ENCODE measurements at places on chromosomes 16 and 17.

GRCh38 chr17:78607038-78607437 lies 29.8 kb upstream of the DNAH17 start:
- no peak for DNase-seq

DNA sequence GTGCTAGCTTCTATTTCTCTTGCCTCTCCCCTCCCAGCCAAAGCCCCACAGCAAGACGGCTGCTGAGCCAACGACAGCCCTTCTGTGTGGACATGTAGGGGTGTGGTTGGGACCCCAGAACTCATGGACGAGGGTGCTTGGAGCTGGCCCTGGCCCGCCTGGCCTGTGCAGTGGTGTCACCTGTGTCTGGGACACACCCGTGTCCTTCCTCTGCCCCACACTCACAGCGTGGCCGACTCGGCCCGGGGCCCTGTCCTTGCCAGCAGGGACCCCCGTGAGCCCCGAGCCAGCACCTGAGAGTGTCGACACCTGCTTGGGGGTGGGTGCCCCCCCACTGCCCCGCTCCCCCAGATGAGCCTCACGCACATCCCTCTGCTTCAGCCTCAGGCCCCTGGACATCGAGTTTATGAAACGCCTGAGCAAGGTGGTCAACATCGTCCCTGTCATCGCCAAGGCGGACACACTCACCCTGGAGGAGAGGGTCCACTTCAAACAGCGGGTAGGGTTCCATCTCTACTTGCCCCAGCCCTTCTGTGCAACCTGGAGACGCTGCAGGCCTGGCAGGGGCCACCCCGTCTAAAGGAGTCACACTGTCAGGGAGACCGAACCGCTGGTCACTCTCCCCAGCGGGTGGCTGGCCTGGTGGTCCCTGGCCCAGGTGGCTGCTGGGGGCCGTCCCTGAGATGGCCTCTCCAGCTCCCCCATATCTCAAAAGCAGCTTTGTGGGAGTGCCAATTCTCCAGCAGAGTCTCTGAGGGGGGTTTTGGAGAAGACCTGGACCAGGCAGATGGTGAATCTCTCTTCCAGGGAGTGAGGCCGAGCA lies 349.8 kb downstream of the SEC14L1 start:
- no peak for DNase-seq

DNA sequence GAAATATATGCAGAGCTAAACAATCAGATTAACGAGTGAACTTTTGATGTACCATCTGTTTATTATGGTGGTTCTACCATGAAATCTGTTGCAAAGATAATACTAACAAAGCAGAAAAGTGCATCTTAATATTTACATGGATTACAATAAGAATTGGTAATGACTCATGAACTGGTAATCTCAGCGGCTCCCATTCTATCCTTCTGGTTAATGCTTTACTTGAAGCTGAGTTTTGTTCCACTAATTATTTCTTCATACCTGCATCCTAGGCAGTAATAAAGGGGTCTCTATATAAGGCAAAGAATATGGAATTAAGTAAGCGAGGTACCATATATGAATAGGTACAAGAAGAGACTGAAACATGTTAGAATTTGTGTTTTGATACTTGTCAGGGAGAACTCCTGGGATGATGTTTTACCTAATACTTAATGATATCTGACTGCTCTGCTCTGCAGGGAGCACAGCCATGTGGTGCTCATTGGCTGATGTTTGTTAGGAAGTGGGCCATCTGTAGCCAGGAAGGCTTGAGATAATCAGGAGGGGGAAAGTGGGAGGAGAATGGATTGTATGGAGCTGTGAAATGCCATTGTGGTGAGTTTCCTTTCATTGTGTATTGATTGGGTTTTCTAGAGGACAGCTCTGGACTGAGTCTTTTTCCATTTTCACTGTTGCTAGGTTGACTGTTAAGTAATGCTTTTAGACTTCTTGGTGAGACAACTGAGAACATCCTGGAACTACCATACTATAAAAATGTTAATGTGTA lies 52.6 kb downstream of the MAP2K6 start:
- no peak for DNase-seq

GRCh38 chr17:40060887-40061608 lies 1.7 kb upstream of the THRA start:
- DNase-seq: no peak

GRCh38 chr17:81487089-81487486 lies 25.5 kb downstream of the ACTG1 start:
- DNase-seq: no peak

GRCh38 chr17:40800381-40800780 lies 622 bp upstream of the KRT28 start:
- no peak for DNase-seq

- no peak for DNase-seq
Observed at GRCh38 chr17:72307836-72308235, 187.0 kb downstream of the SOX9 start.

- no peak for DNase-seq
Observed at GRCh38 chr17:79798299-79799173, 1.7 kb upstream of the CBX8 start.

GRCh38 chr17:50473901-50474300 lies 4.8 kb upstream of the RSAD1 start:
- DNase-seq: no peak

- no peak for DNase-seq
Observed at GRCh38 chr17:38874505-38875400, 4.9 kb downstream of the LASP1 start.

- no peak for DNase-seq
Observed at GRCh38 chr16:85123891-85124635, 11.8 kb upstream of the CIBAR2 start.

GRCh38 chr16:5615868-5616642 lies 518.5 kb upstream of the EEF2KMT start:
- peak; percentile 0 for DNase-seq

DNA sequence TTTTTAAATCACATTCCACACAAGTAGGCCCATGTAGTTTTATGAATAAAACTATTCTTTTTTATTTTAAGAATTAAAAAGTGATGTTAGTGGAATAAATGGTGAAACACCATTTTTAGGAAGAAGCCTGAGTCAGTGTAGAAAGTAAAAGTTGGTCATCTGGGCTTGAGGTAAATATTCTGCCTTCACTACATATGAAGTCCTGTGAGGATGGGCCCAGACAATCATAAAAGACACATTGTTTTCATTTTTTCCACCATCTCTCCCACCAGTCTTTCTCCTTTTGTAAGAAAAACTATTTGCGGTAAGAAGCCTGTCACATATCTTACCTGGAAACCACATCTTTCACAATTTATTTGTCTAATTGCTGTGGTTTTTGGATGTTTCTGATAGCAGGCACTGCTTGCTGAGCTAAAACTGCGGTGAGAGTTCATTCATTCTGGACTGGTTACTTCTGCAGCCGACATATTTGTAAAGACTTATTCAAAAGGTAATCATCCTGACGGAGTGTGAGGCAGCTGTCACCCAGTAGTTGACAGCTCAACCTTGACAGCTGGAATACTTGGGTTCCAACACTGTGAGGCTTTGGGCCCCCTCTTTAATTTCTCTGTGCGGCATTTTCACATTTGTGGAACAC lies 10.6 kb upstream of the RFFL start:
- no peak for DNase-seq

DNA sequence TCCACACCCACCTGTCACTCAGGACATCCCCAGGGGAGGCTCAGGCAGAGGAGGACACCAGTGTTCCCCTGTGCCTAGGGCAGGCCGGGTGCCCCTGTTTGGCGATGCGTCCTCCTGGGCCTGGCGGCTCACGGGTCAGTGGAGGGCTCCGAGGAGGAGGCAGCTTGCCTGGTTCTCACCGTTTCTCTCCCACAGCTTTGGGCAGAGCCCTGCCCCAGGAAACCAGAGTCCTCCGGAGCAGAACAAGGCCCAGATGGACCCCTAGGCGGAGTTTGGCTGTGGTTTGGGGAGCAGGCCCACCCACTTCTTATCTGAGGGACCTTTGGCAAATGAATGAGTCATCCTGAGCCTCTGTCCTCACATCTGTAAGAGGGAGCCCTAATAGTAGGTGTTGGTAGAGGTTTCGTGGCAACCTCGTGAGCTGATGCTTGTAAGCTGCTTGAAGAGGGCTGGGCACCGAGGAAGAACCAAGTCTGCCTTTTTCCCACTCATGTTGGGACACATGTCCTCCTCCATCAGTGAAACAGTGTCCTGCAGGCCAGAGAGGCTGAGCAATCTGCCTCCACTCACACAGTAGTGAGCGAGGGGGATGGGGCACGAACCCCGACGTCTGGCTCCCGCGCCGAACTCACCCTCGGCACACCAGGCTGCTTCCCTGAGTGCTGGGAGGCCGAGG lies 247.0 kb upstream of the CIBAR2 start:
- no peak for DNase-seq

DNA sequence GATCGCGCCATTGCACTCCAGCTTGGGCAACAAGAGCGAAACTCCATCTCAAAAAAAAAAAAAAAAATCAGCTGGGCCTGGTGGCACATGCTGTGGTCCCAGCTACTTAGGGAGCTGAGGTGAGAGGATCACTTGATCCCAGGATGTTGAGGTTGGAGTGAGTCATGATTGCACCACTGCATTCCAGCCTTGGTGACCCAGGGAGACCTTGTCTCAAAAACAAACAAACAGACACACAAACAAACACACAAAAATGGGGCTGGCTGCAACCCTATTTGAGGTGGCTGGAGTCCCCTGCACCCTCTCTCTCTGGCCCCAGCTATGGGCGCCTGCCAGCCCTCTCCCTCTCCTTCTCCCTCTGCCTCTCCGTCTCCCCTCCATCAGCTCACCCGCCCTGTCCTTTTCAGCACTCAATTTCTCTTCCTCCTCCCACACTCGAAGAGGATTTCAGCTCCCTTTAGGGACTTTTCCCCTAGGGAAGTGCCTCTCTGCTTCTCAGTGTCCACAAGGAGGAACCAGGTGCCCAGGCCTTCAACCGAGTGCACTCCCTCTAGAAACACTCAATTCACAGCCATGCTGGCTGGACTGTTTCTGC lies 17.5 kb upstream of the TFAP4 start:
- DNase-seq: no peak

DNA sequence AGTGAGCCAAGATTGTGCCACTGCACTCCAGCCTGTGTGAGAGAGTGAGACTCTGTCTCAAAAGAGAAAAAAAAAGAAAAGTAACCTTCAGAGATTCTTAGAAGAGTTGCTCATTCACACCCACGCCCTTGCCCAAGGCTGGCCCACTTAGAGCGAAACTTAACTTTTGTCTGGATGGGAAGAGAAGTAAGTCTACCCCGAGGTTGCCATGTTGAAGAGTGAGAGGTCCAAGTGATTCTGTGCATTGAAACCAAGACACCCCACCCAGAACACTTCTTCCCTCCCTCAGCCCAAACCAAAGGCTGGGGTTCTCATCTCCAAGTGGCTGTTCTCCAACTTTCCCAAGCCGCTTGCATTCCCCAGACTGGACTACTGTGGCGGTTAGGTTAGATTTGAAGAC lies 2.4 kb upstream of the CISD3 start:
- no peak for DNase-seq

DNA sequence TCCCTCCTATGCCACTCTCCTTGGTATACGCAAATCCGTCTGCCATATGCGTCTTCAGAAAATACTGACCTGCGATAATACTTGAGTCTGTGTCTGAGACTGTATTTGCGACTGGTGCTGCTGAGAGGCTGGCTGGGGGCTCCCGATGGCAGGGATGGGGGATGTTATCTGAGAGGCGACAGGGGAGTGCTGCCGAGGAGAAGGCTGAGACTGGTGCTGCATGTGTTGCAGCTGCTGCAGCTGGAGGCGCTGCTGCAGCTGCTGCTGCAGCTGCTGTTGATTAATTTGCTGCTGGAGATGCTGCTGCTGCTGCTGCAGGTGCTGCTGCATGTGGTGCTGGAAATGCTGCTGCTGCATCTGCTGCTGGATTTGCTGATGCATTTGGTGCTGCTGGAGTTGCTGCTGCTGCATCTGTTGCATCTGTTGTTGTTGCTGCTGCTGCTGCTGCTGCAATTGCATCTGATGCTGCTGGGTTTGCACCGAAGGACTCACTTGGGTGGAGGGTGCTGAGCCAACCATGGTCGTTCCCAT lies 107.7 kb downstream of the TOX3 start:
- DNase-seq: no peak

DNA sequence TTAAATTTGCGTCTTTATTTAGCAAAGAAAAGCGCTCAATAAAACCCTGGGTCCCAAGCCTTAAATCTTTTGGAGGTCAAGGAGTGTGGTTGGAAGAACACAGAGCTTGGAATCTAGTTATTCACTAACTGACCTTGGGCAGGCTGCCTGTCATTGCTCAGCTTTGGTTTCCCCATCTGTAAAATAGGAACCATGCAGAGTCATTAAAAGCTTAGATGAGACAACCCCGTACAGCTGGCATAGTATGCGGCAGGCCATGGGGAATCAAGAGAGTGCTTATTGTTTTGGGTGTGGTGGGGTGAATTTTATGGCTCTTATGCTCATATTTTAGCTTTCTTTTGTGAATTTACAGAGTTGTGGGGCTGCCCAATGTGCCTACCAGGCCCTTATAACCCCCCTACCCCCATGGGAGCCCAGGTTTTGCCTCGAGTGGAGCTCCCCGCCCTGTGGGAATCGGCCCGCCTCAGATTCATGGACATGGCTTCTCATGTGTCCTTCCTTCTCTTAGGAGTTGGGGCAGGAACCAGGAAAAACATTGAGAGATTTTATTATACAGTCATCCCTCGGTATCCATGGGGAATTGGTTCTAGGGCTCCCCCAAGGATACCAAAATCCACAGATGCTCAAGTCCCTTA lies 113.5 kb downstream of the CLEC16A start:
- DNase-seq: no peak

DNA sequence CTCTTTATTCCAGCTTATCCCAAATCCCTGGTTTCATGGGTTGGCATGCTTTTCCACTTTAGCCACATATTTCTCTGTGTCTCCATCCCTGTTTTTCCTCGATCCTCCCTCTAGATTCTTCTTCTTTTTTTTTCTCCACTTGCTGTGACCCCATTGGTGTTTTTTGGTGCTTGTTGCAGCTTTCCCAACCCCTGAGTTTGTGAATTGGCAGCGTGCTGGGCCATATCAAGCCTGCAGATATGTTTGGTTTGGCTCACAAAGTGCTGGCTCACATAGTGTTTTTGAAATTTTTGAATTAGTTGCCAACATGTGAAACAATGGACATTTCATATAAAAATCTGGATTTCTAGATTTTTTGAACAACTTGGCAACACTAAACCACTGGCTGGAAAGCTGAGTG lies 8.8 kb downstream of the GPR139 start:
- no peak for DNase-seq

DNA sequence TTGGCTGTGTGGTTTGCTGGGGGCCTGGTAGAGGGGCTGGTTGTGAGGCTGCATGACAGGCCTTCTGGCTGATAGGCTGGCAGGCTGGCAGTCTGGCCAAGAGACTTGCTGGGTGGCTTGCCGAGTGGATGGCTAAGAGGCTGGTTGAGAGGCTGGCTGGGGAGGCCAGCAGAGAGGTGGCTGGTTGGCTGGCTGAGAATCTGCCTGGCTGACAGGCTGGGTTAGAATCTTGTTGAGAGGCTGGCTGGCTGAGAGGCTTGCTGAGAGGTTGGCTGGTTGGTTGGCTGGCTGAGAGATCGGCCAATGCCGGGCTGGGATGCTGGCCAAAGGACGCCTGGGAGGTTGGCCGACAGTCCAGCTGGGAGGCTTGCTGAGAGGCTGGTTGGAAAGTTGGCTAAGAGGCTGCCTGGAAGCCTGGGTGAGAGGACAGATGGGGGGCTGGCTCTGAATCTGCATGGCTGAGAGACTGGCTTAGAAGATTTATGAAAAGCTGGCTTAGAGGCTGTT lies 35.9 kb upstream of the ACSM2B start:
- DNase-seq: no peak
